Activated CD4-positive, alpha-beta T cell treated with anti-CD3 and anti-CD28 coated beads, Interleukin-2, amount 10 ng/mL, durations not matched to agents 7 days and 5 days (primary cell): ENCODE measurements at places on chromosomes 3 and 15. TPM values are rescaled to one million over a fixed set of nuclear protein-coding genes. Genes with fewer than 3 reads are reported as not detected.

Gene KY
- total RNA-seq: not detected

DNA sequence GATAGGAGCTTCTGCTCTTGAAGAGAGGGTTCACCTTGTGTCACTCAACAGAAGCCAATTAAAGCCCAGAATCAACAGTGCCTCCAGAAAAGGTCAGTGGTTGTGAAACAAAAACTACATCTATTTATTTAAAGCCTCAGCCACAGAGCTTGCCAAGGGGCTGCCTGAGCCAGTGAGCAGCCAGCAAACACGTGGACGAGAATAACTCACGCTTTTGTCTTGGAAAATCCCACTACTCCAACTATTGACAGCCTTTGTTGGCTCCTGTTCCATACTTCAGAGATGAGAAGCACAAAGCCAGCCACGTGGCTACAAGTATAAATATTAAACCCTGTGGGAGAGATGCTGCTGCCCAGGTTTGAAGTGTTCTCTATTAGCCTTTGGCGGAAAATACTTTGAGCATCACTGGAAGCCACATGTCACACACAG is 10.3 kb downstream of the GPR156 start:
- no peak for DNase-seq

Gene C3orf20
- total RNA-seq: not detected

Gene ABI3BP
- total RNA-seq: not detected

Gene TPM1
- 4.5 TPM for total RNA-seq

- no peak for DNase-seq
Measured at GRCh38 chr15:77026501-77027110, 31.7 kb downstream of the PSTPIP1 start.
